ENCODE measurements at places on chromosomes 12 and 14.

- DNase-seq, result no peak
Observed at GRCh38 chr12:92650228-92650822, 52.5 kb upstream of the PLEKHG7 start.

GRCh38 chr12:59004456-59004855, 84.2 kb upstream of the LRIG3 start:
- DNase-seq, result no peak

DNA sequence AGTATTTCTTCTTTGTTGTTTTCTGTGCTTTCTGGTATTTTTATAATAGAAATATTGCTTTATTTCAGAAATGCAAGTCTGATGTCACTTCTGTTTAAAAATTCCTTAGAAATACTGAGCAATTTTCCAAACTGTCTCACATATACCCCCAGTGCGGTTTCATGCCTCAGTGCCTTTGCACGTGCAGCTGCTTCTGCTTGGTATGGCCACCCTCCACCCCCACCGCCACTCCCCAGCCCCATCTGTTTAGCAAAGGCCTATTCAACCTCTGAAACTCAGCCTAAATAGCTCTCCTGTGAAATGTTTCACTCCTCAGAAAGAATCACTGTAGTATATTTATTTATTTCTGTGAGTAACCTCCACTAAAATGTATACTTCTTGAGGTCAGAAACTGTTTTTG, 52.3 kb downstream of the PPM1H start:
- no peak for DNase-seq

DNA sequence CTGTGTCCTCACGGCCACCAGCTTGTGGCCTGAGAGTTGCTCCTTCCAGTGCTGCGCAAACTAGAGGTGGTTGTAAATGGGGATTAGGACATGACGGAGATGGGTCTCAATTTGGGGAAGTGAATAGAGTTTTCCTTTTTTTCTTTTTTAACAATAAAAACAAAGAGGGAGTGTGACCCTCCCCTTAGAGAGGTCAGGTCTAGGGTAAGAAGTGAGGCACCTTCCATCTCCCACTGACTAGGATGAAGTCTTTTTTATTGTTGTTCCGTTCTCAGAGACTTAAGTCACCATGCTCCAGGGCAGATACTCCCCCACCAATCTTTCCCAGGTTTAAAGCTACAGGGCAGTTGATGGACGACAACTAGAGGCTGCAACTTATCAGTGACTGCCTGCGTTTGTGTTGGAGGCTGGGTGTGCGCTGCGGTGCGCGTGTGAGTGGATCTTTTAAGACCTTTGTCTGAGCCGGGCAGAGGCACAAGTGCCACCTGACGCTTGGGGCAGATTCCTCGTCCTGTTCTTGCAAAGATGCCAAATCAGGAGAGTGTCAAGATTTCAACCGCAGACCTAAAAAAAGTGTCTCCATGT, 2.1 kb upstream of the GSC start:
- DNase-seq, result no peak

DNA sequence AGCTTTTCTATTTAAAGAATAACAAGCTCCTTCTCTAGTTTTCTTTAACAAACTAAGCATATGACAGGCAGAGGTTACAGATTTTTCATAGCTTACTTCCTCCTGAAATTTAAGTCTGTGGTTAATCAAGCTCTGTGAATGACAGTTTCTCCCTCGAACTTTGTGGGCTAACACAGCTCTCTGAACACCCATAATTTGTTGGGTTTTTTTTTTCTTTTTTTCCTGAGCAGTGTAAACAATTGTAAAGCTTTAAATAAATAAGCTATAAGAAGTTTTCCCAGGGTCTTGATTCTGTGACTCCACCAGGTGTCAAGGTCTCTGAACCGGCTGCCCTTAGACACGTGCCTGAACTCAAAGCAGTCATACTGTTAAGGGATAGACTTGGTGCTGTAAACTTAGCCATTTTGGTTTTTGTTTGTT, 128.1 kb upstream of the AMIGO2 start:
- DNase-seq, result no peak

DNA sequence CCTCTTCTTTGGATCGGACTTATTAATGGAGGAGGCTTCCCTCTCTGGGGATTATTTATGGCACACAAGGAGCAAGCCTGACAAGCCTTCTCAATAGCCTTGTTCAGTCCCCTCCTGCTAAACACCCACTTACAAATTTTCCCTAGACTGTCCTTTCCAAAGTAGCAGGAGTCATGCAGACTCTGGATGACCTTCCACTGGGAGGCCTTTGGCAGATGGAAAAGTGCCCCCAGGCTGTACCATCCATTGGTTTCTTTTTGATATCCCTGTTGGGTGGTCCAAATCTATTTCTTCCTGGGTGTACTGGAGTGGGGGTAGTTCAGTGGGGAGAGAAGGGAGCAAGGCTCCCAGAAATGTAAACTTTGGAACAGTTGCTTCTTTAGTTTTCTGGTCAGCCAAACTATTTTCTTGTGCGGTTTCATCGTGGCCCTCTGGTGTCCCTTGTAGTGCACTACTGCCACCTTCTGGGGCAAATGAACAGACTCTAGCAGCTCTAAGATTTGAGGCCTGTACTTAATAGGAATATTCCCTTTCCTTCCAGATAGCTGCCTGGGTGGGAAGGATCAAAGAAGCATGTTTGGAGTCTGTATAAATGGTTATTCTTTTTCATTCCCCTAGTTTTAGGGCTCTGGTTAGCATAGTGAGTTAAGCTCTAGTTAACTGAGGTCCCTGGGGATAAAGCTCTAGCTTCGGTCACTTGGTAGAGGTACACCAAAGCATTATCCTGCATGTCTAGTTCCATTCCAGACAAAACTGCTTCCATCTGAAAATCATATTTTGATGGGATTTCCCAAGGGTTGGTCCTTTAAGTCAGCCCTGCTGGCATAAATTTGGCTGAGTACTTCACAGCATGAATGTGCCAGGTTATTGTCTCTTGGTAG, 409.5 kb downstream of the SLC6A15 start:
- DNase-seq, result peak; percentile 7

- no peak for DNase-seq
Observed at GRCh38 chr12:2364631-2365051, 311.9 kb downstream of the CACNA1C start.

DNA sequence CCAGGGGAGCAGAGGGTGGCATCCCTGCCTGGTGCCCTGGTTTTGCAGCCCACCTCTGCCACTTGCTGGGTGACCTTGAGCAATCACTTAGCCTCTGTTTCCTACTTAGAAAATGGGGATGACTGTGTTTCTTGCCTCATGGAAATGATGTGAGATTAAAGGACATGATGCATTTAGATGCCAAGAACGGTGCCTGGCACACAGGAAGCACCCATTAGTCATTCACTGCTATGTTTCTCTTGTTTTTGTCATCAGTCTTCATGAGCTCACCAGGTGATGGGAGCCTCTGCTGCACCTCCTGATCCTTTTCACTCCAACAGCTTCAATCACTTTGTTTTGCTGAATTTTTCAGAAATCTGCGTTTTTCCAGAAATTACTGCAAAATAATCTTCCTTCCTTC, 23.6 kb upstream of the ATF1 start:
- peak; percentile 8 for DNase-seq

DNA sequence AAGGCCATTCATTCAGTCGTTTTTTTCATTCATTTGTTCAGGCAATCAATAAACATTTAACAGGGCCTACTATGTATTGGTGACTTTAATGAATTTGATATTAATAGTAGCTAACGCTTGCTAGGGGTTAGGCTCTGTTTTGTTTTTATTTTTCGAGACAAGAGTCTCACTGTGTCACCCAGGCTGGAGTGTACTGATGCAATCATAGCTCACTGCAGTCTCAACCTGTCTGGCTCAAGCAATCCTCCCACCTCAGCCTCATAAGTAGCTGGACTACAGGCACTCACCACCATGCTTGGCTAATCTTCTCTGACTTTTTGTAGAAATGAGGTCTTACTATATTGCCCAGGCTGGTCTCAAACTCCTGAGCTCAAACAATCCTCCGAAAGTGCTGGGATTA, 25.6 kb upstream of the MED13L start:
- no peak for DNase-seq

DNA sequence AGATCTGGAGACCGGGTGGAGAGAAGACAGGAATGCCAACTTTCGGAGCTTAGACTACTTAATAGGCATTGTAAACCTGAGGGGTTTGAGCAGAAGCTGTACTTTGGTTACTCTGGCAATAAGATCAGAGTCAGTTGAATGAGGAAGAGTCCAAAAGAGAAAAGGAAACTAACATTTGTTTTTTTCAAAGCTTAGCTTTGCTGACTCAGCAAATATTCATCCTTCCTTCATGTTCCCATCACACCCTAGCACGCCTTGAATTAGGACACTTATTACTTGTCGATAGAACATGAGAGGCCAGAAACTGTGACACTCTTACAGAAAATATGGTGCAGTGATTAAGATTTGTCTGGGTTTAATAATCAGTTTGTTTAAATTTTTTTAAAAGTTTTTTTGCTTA, 266.9 kb upstream of the ATP2B1 start:
- no peak for DNase-seq

DNA sequence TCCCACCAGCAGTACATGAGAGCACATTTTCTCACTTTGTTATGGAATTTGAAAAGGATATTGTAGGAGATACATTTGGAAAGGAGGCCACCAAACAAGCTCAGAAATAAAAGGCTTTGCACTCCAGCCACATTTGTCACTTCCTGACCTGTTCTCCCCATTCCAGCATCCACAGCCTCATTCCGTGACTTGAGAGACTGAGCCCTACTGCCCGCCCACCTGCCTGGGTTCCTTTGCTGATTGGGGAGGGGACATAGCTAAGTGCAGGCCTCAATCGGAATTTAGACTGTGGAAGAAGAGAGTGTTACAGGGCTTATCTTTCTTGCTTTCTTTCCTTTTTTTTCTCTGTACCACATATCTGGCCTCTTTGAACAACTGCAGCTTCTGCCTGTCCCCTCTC, 735.4 kb upstream of the TMEM132C start:
- DNase-seq, result no peak

DNA sequence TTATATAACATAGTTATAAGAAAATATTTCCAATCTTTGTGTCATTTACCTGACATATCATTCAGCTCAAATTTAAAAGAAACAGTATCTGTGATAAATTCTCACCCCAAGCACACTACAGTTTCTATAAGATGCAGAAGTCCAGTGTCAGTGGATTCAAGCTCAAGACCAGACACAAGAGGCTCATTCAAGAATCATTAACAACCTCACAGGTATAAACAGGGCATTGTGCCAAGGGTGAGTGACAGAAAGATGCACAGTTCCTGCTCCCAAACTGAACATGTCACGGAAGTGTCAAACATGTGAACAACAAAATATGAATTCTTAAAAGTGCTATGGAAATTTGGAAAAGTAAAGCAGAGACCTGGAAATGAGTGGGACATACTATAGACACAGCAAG, 12.8 kb downstream of the ATP2B1 start:
- DNase-seq, result no peak

GRCh38 chr14:83744891-83745290, 1785.1 kb upstream of the FLRT2 start:
- DNase-seq, result no peak

DNA sequence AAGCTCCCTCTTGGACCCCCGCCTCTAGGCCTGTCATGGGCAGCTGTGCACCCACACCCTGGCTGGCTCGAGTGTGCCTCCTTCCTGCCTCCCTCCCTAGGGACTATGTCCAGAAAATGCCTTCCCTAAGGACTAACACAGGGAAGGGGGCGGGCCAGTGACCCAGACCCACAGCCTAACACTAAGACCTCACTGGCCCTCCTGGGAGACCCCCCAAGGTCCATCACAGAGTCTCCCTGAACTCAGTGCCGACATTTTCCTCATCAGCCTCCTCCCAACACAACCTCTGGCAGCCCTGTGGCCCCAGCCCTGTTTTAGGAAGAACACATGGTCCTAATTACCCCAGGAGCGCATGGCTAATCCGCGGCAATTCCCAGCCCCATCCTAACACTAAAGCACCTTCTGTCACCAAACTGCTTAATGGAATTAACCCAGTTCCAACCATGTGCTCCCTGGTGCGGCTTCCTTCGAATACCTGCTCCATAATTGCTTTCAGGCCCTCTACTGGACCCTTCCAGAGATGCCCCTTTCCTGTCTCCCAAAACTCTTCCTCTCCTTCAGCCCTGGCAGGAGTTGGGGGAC, 5.6 kb downstream of the MSI1 start:
- DNase-seq, result no peak

DNA sequence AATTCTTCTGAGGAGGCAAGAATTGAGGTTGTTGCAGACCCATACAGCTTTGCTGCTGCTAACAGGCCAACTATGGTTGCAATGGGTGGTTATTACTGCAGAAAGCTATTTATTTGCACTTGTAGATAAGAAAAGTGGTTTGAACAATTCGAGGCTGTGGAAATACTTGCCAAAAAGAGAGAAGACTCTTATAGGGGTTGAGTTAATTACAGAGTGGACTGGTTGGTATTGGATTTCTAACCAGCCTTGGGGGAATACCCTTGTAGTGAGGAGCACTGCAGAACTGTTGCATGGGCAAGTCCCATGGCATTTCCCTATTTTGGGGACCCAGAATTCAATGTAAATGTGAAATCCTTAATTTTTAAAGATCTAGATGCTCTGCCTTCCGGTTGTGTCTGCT, 120.5 kb downstream of the KCNMB4 start:
- no peak for DNase-seq

- DNase-seq, result peak; percentile 20
Observed at GRCh38 chr12:121025442-121026226, 9.3 kb upstream of the C12orf43 start.

DNA sequence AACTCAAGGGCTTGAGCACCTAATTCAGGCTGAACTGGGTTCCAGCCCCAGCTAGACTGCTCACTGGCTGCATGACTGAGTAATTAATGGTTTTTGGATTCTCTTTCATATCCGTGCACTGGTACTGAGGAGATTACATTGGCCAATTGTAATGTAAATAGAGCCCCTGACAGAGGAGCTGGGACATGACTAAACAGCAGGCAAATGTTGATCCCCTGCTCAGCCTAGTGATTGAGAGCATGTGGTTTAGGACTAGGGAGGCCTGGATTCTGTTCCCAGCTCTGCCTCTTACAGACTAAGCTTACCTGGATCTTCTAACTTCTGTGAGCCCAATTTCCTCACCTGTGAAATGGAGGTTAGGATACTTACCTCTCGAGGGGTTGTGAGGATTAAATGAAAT, 204.3 kb downstream of the ESR2 start:
- peak; percentile 55 for DNase-seq

DNA sequence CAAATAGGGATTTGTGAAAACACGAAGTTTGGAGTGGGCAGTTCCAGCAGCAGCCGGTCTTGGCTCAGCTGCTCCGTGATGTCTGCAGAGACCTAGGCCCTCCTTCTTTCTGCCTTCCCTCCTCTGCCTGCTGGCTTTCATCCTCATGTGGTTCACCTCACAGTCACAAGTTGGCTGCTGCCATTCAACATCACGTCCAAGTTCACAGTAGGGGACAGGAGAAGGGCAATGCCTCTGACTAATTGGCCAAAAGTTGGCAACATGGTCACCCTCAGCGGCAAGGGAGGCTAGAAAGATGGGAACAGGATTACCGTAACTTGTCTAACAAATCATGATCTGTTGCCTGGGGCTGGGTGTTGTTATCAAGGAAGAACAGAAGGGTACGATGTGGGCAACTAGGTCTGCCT, 7.8 kb upstream of the CACNA2D4 start:
- no peak for DNase-seq

DNA sequence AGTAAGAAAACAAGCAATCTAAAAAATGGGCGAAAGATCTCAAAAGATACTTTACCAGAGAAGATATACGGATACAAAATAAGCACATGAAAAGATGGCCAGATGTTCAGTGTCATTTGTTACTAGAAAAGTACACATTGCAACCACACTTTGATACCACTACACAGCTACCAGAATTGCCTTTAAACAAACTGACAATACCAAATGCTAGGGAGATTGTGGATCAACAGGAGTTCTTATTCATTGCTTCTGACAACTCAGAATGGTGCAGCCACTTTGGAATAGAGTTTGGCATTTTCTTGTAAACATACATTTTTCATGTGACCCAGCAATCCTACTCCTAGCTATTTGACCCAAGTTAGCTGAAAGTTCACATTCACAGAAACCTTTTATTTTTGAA, 136.3 kb downstream of the FUT8 start:
- DNase-seq, result no peak
